HEK293T (cell line): ENCODE measurements at places on chromosomes 11 and 22.
A peak's percentile ranks its signal among the peaks of the same experiment; 100 is the strongest.

DNA sequence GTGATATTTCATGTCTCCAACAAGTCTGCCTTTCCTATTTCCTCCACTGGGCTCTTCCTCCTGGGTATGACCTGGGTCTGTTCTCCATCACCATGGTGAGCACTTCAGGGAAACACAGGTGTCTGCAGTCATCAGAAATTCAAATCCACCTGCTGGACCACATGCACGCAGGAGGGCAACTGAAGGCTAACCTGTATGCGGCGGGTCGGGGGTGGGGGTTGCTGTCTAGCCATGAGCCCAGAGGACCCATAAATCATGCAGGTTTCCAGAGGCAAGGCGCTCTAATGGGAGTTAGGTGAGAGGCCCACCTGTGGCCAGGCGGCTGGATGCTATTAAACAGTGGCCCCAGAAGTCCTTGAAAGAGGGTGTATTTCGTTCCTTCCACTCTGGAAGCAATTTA lies 11.1 kb upstream of the PAMR1 start:
- no peak for DNase-seq

DNA sequence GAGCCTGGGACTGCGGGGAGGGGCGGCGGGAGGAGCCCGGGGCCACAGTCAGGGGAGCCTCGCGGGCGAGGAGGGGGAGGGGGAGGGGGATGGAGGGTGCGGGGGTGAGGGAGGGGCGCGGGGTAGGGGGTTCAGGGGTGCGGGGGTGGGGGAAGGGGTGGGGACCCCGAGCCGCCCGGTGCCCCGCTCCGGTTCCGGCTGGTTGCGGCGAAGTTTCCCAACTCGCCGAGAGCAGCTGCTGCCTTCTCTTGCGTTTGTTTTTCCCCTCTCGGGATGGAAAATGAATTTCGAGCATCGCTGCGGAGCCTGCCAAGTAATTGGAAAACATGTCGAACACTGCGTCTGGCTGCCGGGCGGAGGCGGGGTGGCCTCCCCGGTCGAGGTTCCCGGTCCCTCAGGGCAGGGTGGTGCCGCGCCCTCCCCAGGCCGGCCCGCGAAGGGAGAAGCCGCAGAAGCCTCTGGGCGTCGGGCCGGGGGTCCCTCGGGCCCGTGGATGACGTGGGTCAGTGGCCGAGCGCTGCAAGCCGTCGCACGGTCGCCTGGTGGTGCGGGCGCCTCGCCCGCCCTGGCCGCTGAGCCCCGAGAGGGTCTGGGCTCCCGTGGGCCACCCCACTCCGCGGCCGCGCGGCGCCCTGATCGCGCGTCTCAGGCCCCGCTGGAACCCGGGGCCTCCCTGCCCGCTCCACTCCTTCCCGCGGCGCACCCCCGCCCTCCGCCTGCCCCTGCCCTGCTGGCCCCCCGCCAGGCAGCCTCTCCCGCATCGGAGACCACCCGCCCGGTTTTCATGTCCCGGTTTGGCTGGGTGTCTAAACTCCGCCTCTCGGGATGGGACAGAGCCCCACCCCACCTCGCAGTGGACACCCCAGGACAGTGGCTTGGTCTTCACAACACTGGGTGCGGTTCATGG lies 12.1 kb downstream of the SPATA19 start:
- no peak for DNase-seq

GRCh38 chr11:69307871-69308431 lies 14.0 kb downstream of the MYEOV start:
- no peak for DNase-seq

DNA sequence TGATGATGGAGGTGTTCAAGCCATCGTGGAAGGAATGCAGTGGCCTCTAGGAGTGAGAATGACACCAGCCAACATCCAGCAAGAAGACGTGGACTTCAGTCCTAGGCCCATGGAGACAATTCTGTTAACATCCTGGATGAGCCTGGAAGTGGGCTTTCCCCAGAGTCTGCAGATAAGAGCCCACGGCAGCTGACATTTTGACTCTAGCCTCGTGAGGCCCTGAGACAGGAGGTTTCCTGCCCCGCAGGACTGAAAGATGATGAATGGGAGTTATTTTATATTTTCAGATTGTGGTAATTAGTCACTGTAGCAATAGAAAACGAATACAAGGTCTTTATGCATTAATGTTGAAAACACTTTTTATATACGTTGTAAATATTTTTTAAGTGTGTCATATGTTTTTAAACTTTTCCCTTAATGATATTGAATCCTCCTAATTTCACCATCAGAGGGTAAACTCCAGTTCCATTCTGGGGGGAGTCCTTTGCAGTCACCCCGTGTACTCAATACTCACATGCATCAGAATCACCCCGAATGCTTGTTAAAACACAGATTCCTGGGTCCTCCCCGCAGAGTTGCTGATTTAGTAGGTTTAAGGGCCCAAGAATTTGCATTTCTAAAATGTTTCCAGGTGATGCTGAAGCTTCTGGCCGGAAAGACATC lies 570 bp upstream of the TPCN2 start:
- no peak for DNase-seq

GRCh38 chr11:80846979-80847378 lies 1406.1 kb upstream of the TENM4 start:
- DNase-seq = no peak

- DNase-seq = no peak
Measured at GRCh38 chr11:57386178-57386940, 4.1 kb downstream of the PRG2 start.

- DNase-seq = no peak
Measured at GRCh38 chr11:71948314-71949027, 19.6 kb downstream of the RNF121 start.

- peak; percentile 42 for DNase-seq
Measured at GRCh38 chr22:22037740-22038139, 55.2 kb upstream of the TOP3B start.

DNA sequence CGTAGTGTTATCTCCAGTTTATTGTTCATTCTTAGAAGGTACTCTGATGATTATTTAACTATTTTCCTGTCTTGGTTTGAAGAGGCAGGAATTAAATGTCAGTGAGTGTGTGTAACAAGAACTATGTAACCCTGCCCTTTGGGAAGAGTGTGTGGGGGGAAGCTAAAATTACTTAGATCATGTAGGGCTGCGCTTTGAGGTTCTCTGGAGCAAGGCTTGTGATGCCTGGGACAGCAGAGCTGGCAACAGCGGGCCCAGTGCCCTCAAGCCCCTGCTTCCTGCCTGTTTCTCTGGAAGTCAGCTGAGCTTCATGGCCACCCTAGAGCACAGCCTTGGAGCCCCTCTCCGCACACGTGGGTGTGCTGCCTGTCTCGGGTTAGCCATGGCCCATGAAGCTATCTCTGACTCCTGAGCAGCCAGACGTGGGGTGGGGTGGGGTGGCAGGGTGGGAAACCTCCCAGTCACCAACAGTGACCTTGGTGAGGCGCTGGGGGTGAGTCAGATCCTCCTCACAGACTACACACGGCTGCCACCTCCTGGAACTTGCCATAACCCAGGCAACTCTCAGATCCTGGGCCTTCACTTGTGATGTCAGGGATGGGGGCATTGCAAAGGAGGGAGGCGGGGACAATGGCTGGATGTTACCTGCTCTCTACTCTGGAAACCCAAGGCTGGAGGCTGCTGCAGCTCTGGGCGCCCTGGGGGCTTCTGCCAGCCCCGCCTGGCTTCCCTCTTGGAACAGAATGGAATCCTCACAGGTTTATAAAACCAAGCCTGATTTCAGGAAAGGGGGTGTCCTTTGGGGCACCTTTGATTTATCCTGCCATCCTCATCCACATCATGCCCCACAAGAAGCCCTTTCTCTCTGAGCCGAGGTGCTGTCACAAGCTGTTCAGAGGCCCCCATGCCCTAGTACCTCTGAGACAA lies 88.6 kb downstream of the SNX19 start:
- DNase-seq = peak; percentile 52

- DNase-seq = no peak
Measured at GRCh38 chr11:71239581-71239980, 12.8 kb downstream of the SHANK2 start.

- DNase-seq = no peak
Measured at GRCh38 chr11:128548649-128549255, 38.6 kb downstream of the ETS1 start.

GRCh38 chr22:39132281-39132680 lies 20.2 kb downstream of the CBX7 start:
- no peak for DNase-seq

DNA sequence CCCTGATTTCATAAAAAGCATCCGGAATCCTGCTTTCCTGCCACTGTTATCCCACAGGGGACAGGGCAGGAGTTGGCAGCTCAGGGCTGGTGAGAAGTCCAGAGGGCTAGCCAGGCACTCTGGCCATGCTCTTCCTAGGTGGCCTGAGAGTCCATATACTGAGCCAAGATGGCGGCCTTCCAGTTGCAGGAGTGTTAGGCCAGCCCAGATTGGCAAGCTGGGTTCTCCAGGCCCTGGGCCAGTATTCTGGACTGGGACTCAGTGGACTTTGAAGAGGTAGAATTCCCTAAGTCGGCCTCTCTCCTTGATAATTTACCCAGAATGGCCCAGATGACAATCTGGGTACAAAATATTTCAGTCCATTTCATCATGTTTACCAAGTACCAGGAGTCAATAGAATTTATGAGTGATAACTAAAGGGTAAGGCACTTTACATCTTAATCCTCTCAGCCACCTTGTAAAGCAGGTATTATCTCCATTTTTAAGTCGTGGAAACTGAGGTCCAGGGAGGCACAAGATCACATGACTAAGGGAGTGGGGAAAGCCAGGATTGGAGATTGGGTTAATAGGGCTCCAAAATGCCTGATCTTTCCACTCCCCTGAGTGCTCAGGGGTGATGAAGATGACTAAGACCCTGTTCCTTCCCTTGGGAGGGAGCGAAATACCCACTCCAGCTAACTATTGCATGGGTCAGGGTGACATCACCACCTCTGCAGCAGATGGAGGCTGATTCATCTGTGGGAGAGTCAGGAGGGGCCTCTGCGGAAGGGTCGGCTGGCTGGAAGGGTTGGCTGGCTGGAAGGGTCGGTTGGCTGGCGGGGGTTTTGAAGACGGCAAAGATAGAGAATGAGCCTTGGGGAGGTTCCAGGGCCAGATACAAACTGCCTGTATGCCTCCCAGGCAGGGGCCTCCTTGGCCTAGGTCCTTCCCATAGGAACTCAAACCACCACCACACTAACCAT lies 1.2 kb upstream of the MICALL1 start:
- peak; percentile 66 for DNase-seq

- DNase-seq = no peak
Measured at GRCh38 chr22:36891646-36892045, 21.8 kb upstream of the CSF2RB start.

DNA sequence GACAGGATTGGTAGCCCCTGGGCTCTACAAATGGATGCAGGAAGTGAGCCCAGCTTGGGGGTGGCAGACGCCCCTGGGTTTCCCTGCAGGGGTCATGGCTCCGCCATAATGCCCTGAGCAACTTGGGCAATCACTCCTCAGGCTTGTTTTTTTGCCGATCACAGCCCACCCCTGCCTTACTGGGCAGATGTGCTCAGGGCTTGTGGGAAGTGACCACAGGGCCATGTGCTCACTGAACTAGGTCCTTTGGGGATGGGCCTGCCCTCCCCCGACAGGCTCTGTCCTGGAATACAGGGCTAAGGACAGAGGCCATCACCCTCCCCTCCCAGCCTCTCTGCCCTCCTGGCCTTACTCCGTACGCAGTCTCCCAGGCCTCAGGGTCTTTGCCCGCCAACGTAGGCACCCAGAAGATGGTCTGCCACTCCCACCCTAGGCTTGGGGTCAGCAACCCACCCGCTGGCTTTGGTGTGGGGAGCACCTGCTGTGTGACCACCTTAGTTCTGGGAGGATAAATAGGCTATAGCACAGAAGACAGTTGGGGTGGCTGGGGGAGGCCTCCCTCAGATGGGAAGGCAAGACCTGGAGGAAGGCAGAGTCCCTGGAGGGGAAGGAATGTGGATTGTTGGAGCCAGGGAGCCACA lies 3.8 kb downstream of the RPLP2 start:
- DNase-seq = no peak

GRCh38 chr22:50695421-50696250 lies 23.0 kb downstream of the SHANK3 start:
- no peak for DNase-seq
